ENCODE measurements at places on chromosomes 16 and 17.

GRCh38 chr17:73184136-73184993, 8.5 kb upstream of the COG1 start:
- no peak for DNase-seq

DNA sequence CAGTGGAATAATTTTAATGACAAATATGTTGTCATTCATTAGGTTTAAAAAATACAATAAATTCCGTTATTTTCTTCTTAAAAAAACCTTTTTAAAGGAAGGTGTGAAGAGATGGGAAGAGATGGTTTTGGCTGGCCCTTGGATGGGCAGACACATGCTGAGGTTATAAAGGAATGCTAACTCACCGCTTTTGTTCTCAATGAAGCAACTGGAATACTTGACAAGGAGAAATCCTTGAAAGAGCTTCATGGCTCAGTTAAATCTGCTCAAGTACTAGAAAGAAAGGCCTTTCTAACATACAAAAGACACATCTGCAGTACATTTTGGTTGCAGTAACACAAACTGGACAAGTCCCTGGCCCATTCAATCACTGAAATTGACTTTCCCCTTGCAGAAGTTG, 158.3 kb upstream of the KCNJ16 start:
- no peak for DNase-seq

GRCh38 chr16:21233521-21234150, at the start of gene ANKS4B:
TSS of gene ANKS4B (plus strand) at chr16:21233699. CDS start at chr16:21233738, 39 bp downstream.
- DNase-seq, result no peak

- DNase-seq, result no peak
These were observed 61.9 kb downstream of the ZFHX3 start for GRCh38 chr16:72985995-72986394.

All from AG08395 (cell line).